ENCODE measurements at places on chromosomes 1 and 21.

DNA sequence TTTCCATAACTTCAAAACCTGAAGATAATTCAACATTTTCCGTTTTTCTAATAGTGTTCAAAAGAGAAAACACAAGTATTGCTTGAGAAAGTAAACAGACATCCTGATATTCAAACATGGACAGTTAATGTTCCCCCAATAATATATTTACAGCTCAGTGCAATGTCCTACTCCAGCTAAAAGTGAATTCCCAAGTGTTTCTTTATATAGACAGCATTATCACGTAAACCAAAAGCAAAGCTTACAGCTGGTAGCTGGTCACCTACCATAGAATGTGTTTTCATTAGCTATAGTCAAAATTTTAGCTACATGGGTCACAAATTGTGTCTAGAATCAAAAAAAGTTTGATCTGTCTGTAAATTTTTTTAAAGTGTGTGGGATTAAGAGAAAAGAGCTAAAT, 34.9 kb downstream of the WLS start:
- DNase-seq, result peak; percentile 81

DNA sequence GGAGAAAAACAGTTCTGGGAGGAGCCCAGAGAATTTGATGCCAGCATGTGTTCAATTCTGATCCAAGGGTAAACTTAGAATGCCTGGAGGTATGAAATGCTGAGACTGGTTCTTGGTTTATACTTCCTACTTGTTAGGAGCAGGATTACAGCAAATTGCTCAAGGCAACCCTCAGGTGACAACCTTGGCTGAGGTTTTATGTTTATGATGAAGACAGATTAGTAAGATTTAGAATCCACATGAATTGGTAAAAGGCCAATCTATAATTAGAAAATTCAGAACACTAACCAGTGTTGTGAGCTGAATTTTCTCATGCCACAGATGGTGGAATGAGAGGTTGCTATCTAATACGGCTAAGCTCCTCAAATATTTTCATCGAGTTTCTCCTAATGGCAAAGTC, 235.3 kb upstream of the NRIP1 start:
- DNase-seq, result no peak

- no peak for DNase-seq
These were observed 483.4 kb downstream of the OMA1 start for GRCh38 chr1:58063095-58063494.

GRCh38 chr1:110520827-110521226, 1.9 kb upstream of the KCNA10 start:
- DNase-seq, result no peak

- DNase-seq, result no peak
These were observed 7.0 kb downstream of the HSPG2 start for GRCh38 chr1:21930080-21930571.

GRCh38 chr1:56952501-56952900, 13.3 kb downstream of the C8B start:
- no peak for DNase-seq

- no peak for DNase-seq
These were observed 132.2 kb downstream of the GLUL start for GRCh38 chr1:182259229-182259872.

GRCh38 chr1:3021233-3021671, at the start of gene ACTRT2:
Gene ACTRT2 (plus strand): TSS chr1:3021467. CDS start chr1:3021687, 220 bp downstream.
- DNase-seq, result no peak

GRCh38 chr1:51342591-51343206, 12.3 kb upstream of the TTC39A start:
- DNase-seq, result no peak
